ENCODE measurements at places on chromosomes 7 and 10.

DNA sequence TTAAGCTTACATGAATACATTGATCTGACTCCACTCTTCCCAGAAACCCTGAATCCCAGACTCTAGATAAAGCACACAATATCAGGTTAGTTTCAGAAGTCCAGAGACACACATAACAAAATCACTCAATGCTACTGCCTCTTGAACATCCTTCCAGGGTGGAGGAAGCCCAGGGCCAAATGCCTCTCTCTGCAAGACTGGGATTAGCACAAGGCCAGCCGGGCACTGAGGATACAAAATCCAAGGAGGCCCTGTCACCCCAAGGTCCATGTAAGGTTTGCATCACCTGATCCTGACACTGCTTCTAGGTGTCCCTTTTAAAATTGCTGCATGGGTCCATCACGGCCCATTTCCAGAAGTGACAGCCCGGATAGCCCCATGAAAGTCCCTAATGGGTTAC lies 2.6 kb upstream of the PLXNA4 start:
- no peak for DNase-seq

GRCh38 chr10:34786464-34786863 lies 28.6 kb downstream of the PARD3 start:
- DNase-seq = no peak

DNA sequence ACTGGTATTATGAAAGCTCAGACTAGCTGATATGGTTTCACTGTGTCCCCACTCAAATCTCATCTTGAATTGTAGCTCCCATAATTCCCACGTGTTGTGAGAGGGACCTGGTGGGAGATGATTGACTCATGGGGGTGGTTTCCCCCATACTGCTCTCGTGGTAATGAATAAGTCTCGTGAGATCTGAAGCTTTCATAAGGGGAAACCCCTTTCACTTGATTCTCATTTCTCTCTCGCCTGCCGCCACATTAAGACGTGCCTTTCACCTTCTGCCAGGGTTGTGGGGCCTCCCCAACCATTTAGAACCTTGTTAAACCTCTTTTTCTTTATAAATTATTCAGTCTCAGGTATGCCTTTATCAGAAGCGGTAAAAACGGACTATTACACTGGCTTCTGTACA lies 40.3 kb downstream of the COL13A1 start:
- DNase-seq = no peak

DNA sequence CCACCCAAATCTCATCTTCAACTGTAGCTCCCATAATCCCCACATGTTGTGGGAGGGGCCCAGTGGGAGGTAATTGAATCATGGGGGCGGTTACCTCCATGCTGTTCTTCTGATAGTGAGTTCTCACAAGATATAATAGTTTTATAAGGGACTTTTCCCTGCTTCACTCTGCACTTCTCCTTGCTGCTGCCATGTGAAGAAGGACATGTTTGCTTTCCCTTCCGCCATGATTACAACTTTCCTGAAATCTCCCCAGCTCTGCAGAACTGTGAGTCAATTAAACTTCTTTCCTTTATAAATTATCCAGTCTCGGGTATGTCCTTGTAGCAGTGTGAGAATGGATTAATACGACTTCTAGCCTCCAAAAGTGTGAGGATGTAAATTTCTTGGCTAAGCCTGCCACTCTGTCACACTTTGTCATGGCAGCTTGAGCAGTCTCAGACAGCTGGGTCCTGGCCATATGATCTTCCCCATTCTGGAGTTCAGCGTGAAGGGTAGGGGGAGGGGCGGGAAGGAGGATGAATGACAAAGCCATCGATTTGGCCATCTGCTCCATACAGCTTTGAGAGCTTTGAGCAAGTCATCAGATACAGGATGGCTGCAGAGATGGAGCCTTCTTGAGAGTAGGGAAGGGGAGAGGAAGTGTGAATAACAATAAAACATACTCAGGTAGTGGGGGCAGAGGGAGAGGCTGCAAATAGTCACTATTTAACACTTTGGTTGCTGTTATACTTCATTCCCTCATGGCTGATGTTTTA lies 19.1 kb upstream of the INPP5F start:
- no peak for DNase-seq

DNA sequence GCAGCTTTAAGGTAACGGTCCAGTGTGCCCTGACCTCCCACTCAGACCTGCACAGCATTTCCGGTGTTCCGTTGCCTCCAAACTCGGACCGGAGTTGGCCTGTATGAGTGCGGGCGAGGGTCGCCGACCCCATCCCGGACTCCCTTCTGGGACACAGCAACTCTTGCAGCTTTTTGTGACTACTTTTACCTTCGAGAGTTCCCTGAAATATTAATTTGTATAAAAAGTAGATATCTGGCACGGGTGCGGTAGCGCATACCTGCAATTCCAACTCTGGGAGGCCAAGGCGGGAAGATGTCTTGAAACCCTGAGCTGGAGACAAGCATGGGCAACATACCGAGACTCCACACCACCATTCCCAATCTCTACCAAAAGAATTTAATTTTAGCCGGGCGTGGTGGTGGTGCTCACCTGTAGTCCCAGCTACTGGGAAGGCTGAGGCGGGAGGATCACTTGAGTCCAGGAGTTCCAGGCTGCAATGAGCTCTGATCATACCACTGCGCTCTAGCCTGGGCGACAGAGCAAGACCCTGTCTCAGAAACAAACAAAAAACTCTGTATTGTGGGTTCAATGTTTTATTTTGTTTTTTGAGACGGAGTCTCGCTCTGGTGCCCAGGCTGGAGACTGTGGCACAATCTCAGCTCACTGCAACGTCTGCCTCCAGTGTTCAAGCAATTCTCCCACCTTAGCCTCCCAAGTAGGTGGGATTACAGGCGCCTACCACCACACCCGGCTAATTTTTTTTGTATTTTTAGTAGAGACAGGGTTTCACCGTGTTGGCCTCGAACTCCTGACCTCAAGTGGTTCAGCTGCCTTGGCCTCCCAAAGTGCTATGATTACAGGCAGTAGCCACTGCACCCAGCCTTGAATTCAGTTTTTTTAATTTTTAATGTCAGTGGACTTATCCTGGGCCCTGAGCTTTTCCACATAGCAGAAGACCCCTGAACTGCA lies 1.1 kb upstream of the PPP1R35 start:
- DNase-seq = no peak

DNA sequence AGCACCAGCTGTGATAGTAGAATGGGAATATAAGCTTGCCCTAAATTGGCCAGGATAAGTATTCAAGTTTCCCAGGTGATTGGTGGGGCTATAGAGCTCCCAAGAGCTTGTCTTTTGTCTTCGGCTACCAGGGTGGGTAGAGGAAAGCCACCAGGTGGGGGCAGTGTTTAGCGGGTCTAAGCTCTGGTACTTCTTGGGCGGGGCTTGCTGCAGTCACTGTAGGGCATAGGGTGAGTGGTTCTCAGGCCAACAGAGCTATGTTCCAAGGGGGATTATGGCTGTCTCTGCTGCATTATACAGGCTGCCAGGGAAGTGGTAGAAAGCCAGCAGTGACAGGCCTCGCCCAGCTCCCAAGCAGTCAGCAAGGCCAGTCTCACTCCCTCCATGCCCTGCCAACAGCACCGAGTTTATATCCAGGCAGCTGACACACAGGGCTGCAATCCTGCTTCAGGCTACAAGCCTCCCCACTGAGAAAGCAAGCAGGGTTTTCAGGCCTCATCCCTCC lies 110.7 kb downstream of the ZNF467 start:
- DNase-seq = peak; percentile 57

- DNase-seq = no peak
Observed at GRCh38 chr7:6461946-6462550, 14.3 kb upstream of the DAGLB start.

- DNase-seq = no peak
Observed at GRCh38 chr7:37957221-37957970, 37.0 kb downstream of the EPDR1 start.

Data from T-helper 2 cell (primary cell).